Hindlimb muscle (tissue), 1 donor: ENCODE measurements at places on chromosomes 16 and 17.

GRCh38 chr16:25013751-25014499 is 1.2 kb downstream of the ARHGAP17 start:
- no peak for DNase-seq

- no peak for DNase-seq
These were observed 26.8 kb upstream of the MTMR4 start for GRCh38 chr17:58541249-58541648.

DNA sequence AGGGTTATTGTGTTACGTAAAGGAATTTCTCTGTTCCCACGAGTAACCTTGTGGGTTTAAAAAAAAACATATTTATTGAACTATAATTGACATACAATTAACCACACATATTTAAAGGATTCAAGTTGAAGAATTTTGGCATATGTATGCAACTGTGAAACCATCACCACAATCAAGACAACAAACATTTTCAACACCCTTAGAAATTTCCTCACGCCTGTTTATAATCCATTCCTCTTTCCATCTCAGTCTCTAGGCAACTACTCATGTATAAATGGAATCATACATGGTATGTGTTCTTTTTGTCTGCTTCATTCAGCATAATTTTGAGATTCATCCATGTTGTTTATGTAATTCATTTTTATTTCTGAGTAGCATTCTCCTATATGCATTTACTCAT is 104.0 kb downstream of the MRTFB start:
- no peak for DNase-seq

DNA sequence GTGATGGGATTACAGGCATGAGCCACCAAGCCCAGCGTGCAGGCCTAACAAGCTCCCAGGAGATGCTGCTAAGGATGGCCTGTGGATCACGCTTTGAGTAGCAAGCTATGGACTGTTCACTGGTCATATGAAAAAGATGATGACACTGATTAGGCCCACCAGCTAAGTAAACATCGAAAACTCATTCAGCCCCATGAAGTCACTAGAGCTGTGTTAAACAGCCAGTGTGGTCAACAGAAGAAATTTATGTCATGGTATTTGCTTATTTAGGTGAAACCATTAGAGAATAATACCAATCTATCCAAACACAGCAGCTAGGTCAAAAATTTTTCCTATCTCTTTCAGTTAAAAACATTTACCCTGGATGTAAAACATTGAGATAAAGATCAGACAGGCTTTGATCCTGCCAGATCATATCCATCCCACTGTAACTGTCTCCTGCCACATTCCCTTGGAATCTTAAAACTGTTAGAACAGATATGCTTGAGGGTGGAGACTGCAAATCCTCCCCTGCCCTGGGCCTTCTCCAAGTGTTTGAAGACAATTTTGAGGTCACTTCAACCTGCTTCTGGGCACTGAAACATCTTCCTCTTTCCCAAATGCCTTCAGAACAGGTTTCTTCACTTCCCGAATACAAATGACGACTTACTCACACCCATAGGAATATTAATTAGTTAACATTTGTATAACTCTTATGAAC is 30.9 kb downstream of the HOXB1 start:
- DNase-seq, result no peak

DNA sequence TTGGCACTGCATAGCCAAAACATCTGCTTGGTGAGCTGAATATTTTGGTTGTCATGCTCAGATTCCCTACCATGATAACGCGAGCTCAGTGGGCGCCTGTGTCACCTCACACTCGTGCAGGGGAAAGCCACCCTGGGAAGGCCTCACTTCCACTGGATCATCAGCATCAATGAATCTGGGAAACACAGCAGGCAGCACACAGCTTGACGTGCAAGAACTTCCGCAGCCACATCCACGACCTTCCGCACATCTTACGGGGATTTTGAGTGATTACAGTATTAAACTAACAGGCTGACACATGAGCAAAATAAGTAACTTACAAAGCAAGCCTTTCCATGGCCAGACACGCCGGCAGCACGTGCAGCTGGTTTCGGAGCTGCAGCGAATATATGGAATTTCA is 54.7 kb upstream of the FOXF1 start:
- no peak for DNase-seq

DNA sequence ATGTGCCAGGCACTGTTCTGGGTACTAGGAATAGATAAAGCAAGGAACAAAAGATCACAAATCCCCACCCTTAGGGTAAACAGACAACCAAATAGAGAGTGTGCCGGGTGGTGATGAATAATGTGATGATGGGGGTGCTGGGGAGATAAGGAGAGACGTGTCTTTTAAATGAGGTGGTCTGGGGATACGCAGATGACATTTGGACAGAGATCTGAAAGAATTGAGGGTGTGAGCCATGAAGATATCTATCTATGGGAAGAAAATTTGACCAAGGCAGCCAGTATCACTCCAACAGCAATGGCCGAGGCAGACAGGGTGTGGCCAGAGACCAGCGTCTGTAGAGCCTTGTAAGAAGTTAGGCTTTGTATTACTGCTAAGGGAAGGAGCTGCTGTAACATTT is 165.3 kb downstream of the MRTFB start:
- DNase-seq, result no peak

- no peak for DNase-seq
These were observed 74.4 kb downstream of the WSB1 start for GRCh38 chr17:27368151-27368795.

GRCh38 chr16:66950971-66951790 is 9.9 kb upstream of the CES3 start:
- no peak for DNase-seq

DNA sequence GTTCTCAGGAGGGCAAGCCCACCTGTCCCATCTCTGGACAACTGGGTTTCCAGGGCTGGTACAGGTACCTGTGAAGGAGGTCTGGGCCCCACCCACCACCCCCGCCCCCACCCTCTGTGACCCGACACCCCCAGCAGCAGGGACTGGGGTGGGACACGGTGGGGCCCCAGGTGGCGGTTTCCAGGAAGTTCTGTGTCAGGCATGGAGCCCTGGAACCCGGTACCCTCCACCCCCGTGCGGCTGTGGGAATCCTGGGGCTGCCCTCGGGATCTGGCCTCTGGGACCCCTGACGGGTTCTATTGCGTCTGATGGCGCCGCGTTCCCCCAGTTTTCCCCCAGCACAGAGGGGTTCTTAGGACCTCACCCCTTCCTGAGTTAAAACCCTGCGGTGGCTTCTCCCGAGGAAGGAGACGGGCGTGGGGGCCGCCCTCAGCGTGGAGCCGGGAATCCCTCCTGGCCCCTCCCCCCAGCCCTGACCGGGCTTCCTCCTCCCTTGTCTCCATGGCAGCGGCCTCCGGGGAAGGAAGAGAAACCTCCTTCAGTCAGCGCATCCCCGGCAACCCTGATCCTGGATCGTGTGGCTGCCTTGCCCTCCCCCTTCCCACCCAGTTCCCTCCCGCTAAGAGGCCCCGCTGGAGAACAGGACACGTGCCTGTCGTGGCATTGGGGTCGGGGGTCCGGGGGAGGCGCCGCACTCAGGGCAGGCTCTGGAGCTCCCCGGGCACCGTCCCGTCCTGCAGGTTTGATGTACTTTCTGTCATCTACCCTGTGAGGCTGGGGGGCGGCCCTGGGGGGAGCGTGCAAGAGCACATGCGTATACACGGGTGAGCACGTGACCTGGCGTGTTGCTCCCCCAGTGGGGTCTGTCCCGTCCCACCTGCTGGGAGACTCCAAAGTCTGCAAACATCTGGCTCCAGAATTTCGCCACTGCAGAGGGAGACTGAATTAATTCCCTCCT is 30.3 kb downstream of the CACNA1H start:
- no peak for DNase-seq

GRCh38 chr17:50221266-50221863 is 19.9 kb upstream of the COL1A1 start:
- no peak for DNase-seq

- no peak for DNase-seq
These were observed 2.7 kb upstream of the C16orf74 start for GRCh38 chr16:85753559-85753958.
